ENCODE measurements at places on chromosomes 7 and 10.

DNA sequence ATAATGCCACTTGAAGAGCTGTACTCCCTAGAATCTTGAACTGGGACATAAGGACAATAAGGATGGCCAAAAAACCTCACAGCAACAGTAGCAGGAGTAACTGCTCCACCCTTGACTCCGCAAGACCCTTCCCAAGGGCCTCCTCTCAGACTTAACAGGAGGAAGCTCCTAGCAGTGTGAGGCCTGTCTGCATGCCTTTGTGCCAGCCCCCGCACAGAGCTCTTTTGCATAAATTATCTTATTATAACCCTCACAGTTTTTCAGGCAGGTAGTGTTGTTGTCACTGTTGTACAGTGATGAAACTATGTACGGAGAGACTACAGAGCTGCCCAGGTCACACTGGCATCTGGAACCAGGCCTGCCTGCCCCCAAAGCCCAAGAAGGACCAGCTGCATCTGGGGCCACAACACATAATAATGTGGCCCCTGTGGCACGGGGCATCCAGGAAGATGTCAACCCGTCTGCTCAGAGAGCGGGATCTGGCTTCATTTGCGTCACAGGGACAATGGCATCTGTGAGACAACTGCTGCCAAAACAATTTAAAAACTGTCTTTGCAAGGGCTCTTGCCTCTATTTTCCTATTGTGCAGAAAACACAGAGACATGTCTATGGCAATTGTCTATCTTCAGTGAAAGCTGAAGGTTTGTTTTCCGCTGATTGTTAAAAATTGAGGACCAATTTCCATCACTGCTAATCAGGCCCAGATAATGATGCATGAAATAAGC, 249.3 kb upstream of the GRB10 start:
- no peak for DNase-seq

GRCh38 chr10:20029523-20029922, 213.3 kb downstream of the PLXDC2 start:
- DNase-seq = no peak

- peak; percentile 8 for DNase-seq
Observed at GRCh38 chr10:112801004-112801403, 149.0 kb upstream of the TCF7L2 start.

DNA sequence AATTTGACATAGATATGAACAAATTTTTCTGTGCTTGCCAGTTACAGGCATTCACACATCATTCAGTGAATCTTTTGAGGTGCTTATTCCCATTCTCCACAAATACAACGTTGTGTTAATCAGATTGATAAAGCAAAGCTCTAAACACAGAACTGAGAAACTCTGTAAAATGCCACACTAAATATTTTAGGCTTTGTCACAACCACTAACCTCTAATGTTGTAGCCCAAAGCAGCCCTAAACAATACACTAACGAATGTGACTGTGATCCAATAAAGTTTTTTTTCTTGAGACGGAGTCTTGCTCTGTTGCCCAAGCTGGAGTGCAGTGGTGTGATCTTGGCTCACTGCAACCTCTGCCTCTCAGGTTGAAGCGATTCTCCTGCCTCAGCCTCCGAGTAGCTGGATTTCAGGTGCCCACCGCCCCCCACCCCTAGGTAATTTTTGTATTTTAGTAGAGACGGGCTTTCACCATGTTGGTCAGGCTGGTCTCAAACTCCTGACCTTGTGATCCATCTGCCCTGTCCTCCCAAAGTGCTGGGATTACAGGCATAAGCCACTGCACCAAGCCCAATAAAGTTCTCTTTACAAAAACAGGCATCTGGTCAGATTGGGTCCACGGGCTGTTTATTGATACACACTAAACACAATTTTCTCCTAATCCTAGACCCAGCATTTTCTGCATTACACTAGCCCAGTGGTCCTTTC, 6.9 kb downstream of the CYCS start:
- DNase-seq = no peak

- DNase-seq = no peak
Observed at GRCh38 chr10:101380353-101381017, 26.5 kb downstream of the BTRC start.

- DNase-seq = no peak
Observed at GRCh38 chr7:124269774-124270173, 236.9 kb upstream of the TMEM229A start.

DNA sequence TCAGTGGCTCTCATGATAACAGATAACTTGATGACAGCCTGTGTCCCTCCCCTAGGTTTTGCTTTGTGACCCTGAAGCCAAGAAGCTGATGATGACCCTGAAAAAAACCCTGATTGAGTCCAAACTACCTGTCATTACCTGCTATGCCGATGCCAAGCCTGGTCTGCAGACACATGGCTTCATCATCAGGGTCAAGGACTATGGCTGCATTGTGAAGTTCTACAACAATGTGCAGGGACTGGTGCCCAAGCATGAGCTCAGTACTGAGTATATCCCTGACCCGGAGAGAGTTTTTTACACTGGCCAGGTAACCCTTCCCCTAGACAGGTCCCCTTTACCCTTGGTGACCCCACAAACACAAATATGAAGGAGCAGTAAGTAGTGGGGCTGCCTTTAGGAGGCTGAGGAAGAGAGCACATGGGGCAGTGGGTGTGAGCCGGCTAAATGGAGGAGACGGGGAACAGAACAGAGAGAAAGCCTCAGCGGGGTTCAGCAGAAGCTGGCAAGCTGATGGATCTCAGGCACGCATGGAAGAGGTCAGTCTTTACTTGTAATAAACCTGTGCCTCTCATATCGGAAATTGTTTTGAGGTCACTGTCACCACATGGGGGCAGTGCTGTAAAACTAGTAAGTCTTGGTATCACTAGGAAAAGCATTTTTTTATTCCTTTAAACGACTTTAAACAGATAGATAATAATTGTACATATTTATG, 20.2 kb downstream of the PDCD11 start:
- DNase-seq = peak; percentile 67

All from SK-MEL-5 (cell line).